ENCODE measurements at places on chromosomes 2 and 18.

- no peak for DNase-seq
Measured at GRCh38 chr2:239674981-239675825, 274.4 kb upstream of the HDAC4 start.

DNA sequence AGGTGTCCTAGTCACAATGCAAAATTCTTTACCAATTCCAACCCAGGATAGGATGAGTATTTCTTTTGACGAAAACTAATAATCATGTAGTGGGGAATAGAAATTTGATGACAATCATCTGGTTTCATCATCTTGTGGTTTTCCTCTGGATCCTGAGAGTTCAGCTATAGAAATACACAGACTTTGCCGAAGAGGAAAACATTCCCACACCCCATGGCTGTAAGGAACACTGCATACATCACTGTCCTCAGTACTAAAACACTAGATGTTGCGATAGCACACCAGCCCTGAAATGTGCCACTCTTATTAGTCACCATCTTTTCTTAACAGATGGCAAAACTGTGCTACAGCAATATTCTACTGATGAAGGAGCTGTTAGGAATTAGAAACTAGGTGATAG is 29.4 kb downstream of the CERKL start:
- DNase-seq: no peak

- DNase-seq: no peak
Measured at GRCh38 chr2:165617741-165618481, 148.4 kb downstream of the CSRNP3 start.

GRCh38 chr2:186575302-186575701 is 14.6 kb upstream of the ITGAV start:
- no peak for DNase-seq

DNA sequence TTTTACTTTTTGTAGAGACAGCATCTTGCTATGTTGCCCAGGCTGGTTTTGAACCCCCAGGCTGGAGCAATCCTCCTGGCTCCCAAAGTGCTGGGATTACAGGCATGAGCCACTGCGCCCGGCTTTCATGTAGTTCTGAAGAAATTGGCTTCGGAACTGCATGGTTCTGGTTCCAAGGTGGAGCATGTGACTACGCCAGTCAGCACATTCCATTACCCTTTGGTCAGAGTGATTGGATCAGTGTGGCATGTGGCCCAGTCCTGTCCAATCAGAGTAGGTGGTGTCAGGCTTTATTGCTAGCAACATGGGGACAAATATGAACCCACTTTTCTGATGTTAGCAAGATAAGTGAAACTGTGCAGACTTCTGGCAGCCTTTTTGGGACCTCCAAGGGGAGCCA is 16.3 kb upstream of the ATOH8 start:
- no peak for DNase-seq

DNA sequence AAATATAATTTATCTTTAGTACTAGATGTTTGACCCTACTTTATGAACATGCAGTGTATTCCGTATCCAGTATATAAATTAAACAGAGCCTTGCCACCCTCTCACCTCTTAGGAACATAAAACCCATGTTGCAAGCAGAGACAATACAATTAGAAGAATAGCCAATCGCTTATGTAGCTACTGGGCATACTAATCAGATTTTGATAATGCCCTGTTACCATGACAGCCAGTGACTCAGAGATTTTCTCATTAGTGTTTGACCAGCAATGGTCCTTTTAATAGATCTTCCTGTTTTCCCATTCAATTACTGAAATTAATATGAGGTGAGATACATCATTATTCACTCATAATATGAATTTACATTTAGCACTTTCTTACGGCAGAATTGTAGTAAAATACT is 547.3 kb upstream of the VWC2L start:
- no peak for DNase-seq

DNA sequence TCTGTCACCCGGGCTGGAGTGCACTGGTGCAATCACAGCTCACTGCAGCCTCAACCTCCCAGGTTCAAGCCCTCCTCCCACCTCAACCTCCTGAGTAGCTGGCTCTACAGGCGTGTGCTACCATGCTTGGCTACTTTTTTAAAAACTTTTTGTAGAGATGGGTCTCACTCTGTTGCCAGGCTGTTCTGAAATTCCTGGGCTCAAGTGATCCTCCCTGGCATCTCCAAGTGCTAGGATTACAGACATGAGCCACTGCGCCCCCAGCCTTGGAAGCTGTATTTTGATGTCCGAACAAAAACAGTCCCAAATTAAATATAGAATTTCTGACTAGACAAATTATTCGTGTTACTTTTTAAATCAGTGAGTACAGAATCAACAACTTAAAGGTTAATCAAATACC is 97.4 kb downstream of the ZNF516 start:
- DNase-seq: no peak

GRCh38 chr2:223928113-223929006 is 16.8 kb downstream of the WDFY1 start:
- no peak for DNase-seq

- no peak for DNase-seq
Measured at GRCh38 chr2:182228741-182229140, 198.1 kb downstream of the PDE1A start.

DNA sequence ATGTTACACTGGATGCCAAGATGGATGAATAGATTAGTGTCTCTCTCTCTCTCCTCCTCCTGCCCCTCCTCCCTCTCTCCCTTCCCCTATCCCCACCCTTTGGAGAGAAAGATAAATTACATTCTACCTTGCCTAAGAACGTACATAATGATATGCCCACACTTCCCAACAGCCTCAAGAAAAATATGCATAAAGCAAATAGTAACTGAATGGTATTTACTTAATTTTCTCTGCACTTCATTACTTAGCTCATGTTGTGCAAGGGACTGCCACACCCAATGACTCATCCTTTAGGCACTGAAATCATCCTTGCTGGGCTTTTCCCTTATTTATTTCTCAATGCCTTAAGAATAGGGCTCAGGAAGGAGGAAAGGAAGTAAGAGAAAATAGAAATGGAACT is 137.3 kb upstream of the PID1 start:
- DNase-seq: no peak

- no peak for DNase-seq
Measured at GRCh38 chr18:56245866-56246580, 392.4 kb downstream of the TXNL1 start.

GRCh38 chr2:238864207-238865014 is 16.5 kb downstream of the TWIST2 start:
- DNase-seq: peak; percentile 16

- DNase-seq: no peak
Measured at GRCh38 chr2:235928751-235929370, 239.3 kb downstream of the GBX2 start.

GRCh38 chr2:38230756-38231155 is 146.3 kb downstream of the ATL2 start:
- DNase-seq: no peak

DNA sequence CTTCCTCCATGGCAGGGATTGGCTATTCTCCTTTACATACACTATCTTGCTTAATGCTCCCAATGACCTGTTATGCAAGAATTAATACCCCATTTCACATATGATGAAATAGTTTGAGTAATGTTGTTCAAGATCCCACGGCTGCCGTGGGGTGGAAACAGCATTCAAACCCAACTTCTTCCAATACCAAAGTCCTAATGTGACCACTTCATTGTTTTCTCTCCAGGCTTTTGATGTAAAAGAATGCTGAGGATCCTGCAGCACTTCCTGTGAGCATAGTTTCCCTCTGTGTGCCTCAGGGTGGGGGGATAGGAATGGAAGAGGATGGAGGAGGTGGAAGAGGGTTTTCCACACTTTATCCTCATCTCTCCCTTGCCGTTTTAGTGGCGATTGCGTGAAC is 199.4 kb downstream of the IRS1 start:
- DNase-seq: no peak

GRCh38 chr2:26653207-26654060 is 12.3 kb upstream of the CIB4 start:
- no peak for DNase-seq

GRCh38 chr18:76592981-76593381 is 97.9 kb upstream of the ZNF516 start:
- no peak for DNase-seq

- DNase-seq: no peak
Measured at GRCh38 chr2:42051543-42052235, 3.9 kb downstream of the PKDCC start.

DNA sequence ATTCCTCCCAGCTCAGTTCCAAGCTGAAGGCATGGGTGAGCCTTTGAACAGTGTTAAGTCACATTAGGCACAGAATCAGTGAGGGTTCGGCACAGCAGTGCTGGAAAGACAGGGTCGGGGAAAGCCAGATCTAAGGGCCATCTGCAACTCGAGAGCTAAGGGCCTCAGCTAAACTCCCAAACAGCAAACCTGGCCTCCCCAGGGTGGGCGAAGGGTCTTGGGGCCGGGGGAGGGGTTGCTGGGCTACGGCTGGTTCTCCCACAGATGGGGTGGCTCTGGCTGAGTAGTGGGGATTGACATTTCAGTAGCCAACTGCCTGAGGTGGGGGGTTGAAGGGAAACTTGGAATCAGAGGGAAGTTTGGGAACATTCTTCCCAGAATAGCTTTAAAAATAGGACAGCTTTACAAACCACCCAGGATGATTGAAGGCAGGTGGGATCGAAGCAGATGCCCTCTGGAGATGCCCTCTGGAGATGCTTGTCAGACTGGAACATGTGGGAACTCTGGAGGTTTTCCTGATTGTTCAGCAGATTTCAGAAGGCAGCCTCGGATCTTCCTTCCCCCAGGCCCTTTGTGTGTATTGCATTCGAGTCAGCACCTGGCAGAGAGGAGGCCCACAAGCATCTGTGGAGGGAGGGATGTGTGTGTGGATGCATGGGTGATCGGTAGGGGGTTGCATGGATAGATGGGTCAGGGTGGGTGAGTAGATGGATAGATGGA is 156.4 kb downstream of the SMAD7 start:
- DNase-seq: no peak

DNA sequence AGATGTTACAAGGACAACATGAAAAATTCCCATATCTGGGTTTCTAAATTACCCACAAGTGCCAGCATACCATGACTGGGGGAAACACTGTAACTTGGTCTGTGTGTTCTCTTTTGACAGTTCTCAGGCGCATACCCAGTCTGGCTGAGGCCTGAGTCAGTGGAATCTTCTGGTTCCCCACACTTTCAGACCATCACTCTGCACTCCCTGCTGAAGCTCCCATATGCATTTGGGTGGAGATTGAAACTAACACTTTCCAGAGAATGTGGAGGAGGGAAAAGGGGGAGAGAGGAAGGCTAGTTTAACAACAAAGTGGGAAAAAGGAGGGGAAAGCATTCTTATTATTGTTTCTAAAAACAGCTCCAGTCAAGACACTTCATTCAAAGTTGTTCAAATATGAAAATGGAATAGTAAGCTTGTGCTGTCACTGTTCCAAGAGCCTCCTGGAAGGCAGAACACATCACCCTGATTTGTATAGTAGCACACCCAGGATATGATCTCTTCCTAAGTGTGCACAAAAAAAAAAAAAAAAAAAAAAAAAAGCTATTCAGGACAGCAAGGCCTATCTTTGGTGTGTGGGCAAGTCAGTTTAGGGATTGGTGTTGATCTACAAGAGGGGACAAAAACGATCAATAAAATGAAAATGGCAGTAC is 48.1 kb upstream of the CTIF start:
- DNase-seq: no peak

GRCh38 chr2:78281164-78281563 is 744.3 kb upstream of the REG3G start:
- DNase-seq: no peak

DNA sequence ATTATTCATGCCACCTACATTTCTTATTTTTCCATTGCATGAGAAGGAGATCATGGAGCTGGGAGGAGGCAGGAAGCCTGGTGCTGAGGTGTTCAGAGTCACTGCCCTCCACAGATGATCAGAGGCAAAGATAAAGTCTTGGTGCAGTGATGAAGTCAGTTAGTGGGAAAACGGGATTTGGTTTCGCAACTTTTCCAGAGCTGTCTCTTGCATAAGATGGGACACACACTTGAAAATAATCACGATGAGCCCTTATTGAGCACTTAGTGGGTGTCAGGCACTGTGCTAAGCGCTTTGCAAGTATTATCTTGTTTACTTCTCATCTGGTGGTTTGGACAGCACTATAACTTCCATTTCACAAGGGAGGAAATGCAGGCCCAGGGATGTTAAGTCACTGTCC is 222.1 kb upstream of the SMAD2 start:
- DNase-seq: no peak

GRCh38 chr18:70464343-70465114 is 175.7 kb downstream of the SOCS6 start:
- no peak for DNase-seq

DNA sequence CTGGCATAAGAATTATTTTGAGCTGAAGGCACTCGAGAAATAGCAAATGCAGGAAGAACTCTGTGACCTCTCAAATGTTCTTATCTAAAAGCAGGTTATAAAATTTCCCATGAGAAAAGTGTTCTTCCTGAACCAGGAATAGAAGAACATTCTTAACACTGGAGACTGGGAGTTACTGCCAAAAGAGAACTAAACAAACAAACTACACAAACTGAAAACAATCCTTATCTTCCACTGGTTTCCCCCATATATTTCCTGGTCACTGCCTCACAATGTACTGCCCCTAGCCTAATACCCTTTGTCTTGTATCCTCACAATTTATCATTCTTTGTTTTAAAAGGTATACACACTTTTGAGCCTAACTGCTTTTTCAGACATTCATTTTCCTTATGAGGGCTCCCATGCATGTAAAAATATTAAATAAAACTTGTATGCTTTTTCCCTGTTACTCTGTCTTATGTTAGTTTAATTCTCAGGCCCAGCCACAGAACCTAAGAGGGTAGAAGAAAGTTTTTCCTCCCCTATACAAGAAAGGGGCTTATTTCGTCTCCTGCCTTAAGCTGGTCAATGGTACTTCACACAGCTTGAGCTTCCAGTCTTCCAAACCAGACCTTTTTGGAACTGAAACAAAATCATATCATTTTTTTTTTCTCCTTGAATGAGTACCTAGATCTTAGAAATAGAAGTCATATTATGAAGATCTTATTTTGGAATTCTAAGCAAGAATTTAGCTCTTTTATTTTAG is 110.6 kb downstream of the MSTN start:
- no peak for DNase-seq

DNA sequence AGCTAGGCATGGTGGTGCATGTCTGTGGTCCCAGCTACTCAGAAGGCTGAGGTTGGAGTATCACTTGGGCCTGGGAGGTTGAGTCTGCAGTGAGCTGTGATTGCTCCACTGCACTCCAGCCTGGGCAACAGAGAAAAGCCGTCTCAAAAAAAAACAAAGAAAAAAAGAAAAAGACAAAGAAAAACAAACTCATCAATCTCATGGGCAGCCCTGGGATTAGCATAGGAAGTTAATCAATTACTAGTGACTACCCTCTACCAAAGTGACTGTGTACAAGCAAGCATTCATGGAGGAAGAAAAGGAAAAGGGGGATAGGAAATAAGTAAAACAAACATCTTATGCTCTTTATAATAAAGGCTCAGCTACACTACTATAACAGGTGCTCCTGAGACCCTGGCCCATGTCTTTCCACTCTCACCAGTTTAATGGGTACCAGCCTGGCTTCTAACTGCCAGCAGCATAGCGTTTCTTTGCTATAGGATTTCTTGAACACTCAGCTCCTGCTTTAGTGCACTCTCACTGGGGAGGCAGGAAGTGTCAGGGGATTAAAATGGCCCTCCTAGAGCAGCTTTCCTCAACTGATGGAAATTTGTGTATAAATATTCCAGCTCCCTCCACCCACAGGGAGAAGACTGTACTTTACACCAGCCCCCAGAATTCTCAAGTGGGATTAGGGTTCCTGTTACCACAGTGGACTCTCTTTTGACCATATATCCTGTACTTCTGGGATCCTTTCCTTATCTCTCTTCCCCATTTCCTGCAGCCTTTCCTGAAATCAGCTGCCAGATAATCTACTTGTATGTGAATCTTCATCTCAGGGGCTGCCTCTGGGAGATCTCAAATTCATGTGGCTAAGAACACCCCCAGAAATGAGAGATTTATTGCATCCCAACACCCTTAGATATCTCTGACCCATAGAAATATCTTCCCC is 91.3 kb upstream of the GLS start:
- DNase-seq: no peak

Data from stimulated activated CD4-positive, alpha-beta T cell treated with anti-CD3 and anti-CD28 coated beads, TNF-alpha, amount 100 ng/mL, for 24 hours (primary cell).